ENCODE measurements at places on chromosomes 5 and 9.

DNA sequence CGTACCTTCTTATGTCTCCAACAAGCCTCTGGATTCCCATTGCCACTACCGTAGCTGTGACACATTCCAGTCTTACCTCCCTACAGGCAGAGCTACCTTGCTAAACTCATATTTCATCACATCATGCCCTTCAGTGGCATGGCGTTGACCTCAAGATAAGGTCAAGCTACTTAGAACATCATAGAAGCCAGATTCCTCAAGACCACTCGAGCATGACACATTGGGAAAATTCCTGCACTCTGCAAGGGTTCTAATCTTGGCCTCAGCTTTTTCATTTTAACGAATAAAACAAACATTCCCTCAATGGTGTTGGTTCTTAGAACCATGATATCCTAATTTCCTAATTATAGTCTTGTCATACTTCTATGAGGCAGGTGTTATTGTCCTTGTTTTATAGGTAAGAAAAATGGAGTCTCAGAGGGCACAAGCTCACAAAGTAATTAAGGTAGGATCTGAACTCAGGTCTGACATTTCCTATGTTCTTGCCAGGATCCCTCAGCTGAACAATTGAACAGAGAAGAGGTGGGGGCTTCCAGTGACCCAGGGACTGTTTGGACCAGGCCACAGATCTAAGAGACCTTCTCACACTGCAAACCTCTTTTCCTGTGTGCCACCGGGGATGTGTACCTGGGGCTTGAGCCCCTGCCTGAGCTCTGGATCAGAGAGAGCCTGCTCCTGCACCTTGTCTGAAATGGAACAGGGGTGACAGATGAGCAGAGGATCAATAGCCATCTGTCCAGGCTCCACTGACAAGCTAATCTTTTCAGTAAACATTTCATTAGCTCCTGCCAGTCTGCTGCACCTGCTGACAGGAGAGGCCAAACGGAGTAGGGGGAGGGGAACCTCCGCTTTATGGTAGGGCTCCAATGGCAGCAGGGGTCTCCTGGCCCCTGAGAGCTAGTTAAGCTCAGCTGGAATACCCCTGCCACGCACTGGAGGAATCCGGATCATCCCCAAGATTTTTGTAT lies 49.3 kb downstream of the ALG2 start:
- no peak for DNase-seq

DNA sequence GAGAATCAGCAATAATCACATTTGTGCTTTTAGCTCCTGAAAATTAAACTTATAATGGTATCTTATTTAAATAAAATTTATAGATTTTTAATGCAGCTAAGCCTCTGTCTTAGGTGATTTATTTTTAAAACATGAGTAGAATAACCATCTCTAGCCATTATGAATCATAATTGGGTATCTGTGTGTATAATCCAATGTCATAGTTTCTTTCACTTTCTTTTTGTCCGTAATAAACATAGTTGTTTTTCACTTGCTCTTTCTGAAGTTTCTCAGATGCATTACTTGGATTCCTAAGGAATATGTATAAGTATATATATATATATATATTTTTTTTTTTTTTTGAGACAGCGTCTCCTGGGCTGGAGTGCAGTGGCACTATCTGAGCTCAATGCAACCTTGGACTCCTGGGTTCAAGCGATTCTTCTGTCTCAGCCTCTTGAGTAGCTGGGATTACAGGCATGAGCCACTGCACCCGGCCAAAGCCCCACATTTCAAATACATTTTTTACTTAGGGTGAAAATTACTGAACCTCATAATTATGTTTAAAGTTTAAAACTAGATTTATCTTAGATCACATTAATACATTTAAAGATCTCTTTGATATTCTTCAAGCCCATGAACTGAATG lies 377.1 kb downstream of the PRDM9 start:
- DNase-seq = no peak

DNA sequence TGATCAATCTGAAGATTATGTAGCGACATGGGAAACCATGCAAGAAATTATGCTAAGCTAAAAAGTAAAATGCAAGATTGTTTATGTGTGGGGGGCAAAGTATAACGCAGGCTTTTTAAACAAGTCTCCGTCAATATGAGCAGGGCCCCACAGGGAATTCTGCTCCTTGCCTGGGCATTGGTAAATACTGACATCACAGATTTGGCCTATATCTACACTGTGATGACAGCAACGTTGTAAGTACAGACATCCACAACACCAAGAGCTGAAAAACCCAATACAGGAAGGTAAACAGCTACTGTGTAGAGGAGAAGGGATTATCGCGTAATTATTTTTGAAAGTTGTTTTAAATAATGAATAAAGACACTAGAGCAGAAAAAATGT lies 74.5 kb upstream of the SLC25A51 start:
- DNase-seq = no peak

DNA sequence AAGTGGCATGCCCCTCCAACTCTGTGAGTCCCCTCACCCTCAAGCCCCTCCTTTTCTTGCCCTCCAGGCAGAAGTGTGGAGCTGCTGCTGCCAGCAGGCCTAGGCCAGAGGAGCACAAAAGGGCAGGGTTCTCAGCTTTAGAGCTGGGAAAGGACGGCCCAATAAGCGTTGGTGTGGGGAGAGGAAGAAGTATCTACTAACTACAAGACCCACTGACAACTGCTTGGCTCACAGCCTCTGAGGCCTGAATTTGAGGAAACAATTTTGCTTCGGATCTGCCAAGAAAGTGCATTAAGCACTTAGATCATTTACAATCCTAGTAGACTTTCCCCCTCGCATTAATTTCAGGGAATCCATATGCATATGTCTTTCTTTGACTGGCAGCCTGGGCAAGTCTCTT lies 179.4 kb downstream of the SNX18 start:
- DNase-seq = no peak

DNA sequence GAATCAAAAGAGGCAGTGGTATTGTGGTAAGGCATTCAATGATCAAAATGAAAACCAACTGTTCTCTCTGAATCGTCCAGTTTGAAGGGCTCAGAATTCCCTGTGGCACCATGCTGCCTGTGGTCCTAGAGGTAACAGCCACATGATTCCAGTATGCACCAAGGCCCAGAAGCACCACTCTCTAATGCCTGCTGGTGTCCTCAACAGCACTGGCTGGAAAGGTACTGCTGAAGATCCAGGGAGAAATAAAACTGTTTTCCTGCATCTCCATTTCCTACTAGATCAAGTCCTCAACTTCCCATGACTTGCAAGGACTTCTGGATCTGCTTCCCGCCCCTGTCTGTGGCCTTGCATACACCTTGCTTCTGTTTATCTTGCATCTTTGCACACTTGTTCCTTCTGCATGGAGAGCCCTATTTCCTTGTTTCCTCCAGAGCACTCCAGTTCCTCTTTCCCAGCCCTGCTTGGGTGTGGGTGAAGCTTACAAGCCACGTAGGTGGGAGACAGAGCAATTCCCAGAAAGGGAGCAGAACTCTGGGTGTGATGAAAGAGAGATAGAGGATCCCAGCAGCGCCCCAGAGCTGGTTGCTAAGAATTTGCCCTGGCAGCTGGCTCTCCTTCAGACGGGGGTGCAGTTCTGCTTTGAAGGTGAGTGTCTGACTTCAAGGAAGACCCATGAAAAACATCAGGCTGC lies 41.0 kb upstream of the EQTN start:
- no peak for DNase-seq

- no peak for DNase-seq
Observed at GRCh38 chr5:177306674-177307543, 3.3 kb downstream of the PRELID1 start.

GRCh38 chr9:111118256-111118948 lies 80.1 kb upstream of the LPAR1 start:
- no peak for DNase-seq

- no peak for DNase-seq
Observed at GRCh38 chr9:75612205-75612604, 278.3 kb upstream of the PCSK5 start.

DNA sequence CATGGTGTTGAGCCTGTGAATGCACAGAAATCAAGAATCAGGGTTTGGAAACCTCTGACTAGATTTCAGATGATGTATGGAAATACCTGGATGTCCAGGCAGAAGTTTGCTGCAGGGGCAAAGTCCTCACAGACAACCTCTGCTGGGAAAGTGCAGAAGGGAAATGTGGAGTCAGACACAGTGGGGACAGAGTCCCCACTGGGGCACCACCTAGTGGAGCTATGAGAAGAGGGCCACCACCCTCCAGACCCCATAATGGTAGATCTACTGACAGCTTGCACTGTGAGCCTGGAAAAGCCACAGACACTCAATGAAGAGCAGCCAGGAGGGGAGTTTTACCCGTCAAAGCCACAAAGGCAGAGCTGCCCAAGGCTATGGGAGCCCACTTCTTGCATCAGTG lies 181.9 kb upstream of the SEMA6A start:
- DNase-seq = no peak

DNA sequence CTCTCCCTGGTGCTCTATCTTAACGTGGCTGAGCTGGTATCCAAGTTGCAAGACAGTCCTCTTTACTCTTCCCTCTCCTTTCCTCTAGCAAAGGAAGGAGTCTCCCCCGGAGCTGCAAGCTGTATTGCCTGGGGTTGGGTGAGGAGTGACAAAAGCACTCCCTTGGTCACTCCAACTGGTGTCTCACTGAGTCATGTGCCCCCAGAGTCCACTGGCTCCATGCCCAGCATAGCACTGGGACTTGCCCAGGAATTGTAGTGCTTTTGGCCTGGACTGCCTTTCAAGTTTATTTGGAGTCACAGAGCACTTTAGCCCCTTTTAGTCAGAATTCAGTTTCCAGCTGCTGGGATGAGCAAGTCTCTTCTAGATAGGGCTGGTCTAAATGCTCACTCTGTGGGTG lies 82.6 kb upstream of the FST start:
- no peak for DNase-seq

DNA sequence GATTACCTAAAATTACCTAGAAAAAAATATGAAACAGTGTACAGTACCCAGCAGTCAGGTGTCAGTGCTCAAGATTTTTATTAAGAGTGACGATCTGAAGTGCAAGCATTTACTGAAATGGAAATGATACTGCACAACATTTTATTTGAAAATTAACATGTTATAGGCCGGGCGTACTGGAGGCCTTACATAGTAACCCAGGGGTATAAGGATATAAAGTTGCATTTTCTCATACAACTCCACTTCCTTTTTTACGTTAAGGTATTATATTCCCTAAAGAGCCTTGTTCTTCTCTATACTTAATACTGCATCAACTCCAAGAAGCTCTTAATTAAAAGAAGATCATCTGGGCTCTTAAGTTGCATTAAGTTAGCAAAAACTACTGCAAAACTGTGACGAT lies 3.3 kb downstream of the MAT2B start:
- no peak for DNase-seq

DNA sequence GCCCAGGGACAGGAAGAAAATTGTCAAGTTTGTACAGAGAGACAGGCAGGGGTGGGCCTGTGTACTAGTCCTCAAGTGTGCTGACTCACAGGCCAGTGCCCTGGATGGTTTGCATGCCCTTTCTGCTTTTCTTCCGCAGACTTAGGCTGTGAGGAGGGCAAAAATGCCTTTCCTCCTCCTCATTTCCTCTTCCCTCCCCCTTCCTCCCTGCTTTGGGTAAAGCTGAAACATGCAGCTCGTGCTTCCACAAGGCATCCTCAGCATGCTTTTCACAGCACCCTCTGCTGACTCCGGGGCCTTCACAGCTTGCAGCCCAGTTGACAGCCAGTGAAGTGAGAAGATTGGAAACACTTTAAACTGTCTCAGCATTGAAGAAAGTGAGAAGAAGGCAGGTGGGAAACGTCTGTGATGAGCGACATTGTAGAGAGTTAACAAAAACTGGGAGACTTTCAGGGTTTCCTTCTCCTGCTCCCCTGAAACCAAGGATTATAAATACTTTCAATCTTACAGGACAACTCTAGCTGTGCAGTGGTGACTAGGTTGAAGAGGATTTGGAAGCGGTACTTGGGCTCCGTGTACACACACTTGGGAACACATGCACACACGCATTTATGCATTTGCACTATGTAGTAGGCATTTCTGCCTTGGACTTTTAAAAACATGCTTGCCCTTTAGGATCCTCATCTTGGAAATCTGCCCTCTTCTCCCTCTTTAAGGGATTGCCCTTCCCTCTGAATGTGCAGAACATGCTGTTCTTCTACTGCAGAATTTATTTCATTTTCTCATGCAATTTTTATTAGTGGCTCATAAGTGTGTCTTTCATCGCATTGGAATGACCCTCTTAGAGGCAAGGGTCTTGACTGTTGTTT lies 138.8 kb downstream of the GRIA1 start:
- no peak for DNase-seq

GRCh38 chr9:91773156-91773555 lies 176.9 kb downstream of the ROR2 start:
- DNase-seq = no peak

- no peak for DNase-seq
Observed at GRCh38 chr5:134835623-134836022, 10.1 kb upstream of the C5orf24 start.

DNA sequence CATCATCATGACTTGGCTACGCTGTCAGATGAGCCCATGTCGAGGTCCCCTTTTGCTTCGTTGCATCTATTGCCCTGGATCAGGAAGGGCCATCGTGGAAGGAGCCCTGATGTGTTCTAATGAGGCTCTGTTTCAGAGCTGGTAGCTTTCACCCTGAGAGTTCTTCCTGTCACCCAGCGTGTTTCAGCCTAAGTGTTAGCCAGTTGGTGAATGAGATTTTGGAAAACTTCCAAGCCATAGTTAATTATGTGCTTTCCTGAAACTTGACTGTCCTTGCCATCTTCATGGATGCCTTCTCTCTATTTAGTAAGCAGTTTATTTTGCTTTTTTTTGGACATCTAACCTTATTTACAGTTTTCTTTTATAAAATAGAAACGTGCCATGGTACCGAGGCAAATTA lies 1695.4 kb upstream of the WWC1 start:
- DNase-seq = no peak

- DNase-seq = no peak
Observed at GRCh38 chr5:44160369-44160768, 228.9 kb downstream of the FGF10 start.

- DNase-seq = no peak
Observed at GRCh38 chr5:68343421-68343826, 127.9 kb downstream of the PIK3R1 start.

GRCh38 chr9:61671276-61671973 lies 481.6 kb downstream of the SPATA31A7 start:
- DNase-seq = no peak

All from activated T-helper 1 cell treated with anti-CD3 and anti-CD28 coated beads, Interleukin-2, amount 50 U/mL, for 16 hours (primary cell).